Umbilical cord (tissue), 2 donors: ENCODE measurements at places on chromosomes 1 and 21. TPM values are rescaled to one million over a fixed set of nuclear protein-coding genes. Genes with fewer than 3 reads are reported as not detected.

- DNase-seq = no peak
Measured at GRCh38 chr1:246680696-246681130, 43.5 kb upstream of the SCCPDH start.

The FALEC gene
- not detected for total RNA-seq

- DNase-seq = peak; percentile 52
Measured at GRCh38 chr21:22223385-22223784, 1225.2 kb downstream of the NCAM2 start.

The IFNLR1 gene
- total RNA-seq = 5.3 TPM

DNA sequence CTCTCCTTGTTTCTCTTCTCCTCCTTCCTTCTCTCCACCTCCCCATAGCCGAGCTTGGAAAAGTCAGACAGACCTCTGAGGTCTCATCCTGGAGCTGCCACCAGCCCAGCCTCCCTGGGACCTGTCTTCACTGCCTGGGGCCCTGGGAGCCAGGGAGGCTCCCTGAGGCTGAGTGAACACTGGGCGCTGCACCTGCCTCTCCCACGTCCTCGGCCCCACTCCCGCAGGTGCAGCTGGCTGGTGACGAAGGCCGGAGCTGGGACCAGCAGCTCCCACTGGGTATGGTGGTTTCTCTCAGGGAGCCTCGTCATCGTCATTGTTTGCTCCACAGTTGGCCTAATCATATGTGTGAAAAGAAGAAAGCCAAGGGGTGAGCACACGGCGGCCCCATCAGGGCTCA is 5.3 kb downstream of the TNFRSF14 start:
- DNase-seq = no peak

DNA sequence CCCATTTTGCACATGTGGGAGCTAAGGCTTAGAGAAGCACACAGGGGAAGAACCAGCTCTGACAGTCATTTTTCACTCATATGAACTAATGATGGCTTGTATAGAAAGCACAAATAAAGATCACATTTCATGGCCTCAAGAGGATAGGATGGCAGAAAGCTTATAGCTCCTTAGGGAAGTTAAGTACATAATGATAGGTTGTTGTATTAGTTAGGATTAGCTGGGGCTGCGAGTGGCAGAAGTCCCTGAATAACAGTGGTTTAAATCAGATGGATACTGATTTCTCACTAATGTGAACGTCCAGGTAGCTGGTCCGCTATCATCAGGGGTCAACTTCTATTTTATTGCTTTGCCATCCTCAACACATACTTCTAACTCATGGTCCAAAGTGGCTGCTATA is 284.0 kb downstream of the RPS6KC1 start:
- DNase-seq = no peak

- DNase-seq = peak; percentile 67
Measured at GRCh38 chr1:21175324-21175669, 1.4 kb downstream of the EIF4G3 start.

- no peak for DNase-seq
Measured at GRCh38 chr1:241730031-241730430, 78.0 kb downstream of the WDR64 start.

GRCh38 chr1:165912638-165913037 is 85.2 kb downstream of the UCK2 start:
- DNase-seq = no peak

DNA sequence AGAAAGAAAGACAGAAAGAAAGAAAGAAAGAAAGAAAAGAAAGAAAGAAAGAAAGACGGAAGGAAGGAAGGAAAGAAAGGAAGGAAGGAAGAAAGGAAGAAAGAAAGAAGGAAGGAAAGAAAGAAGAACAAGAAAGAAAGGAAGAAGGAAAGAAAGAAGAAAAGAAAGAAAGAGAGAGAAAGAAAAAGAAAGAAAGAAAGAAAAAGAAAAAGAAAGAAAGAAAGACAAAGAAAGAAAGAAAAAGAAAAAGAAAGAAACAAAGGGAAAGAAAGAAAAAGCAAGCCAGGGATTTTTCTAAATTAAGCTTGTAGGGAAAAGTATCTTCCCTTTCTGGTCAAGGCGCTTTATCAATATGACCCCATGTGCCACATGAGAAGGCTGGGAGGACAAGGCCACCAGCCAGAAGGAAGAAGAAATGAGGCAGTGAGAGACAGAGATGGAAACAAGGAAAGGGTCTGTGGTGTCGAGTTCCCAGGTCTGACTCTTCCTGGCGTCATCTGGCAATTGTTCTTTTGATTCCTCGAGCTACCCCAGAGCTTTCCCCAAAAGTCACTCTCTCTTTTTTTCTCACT is 88.4 kb upstream of the LPGAT1 start:
- DNase-seq = no peak

The EIF3I gene
- 125 TPM for total RNA-seq

- DNase-seq = no peak
Measured at GRCh38 chr1:200912737-200913407, 18.2 kb downstream of the INAVA start.

The ZBTB37 gene
- total RNA-seq = 14.9 TPM

DNA sequence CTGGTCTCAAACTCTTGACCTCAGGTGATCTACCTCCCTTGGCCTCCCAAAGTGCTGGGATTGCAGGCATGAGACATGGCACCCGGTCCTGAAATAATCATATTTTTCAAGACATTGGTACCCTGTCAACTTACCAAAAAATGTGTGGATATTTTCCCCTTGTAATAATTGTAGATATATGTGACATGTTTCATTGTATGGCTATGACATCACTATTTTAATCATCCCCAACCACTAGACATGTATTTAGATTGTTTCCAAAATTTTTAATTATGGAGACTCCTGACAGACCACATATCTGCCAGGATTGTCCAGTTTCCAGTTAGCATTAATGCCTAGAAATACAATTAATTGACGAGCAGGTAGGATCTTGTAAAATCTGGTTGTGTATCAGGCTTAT is 96.7 kb upstream of the NEGR1 start:
- DNase-seq = no peak

DNA sequence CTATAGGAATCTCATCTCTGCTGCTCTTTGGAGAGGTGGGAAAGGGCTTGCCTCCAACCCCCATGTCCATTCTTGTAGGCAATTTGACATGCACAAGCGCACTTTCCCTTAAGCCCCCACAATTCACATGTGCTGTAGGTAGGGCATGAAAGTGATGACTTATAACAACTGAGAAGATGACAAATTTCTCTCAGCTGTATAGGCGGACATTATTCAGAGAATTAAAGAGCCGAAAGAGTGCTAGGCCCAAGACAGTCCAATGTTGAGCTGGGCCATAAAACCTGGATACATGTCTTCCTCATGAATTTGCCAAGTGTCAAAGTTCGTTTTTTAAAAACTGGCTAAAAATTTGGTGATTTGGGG is 106.3 kb upstream of the LYPLAL1 start:
- DNase-seq = no peak

- no peak for DNase-seq
Measured at GRCh38 chr1:95085376-95085775, 12.6 kb upstream of the ALG14 start.

The SEC16B gene
- total RNA-seq = 9.6 TPM

GRCh38 chr1:211695135-211695816 is 19.9 kb upstream of the NEK2 start:
- DNase-seq = no peak

The NCAM2 gene
- total RNA-seq = 11.1 TPM

- DNase-seq = no peak
Measured at GRCh38 chr1:21152423-21153100, 24.1 kb downstream of the EIF4G3 start.

The SLC9A1 gene
- total RNA-seq = 1.4 TPM

The ETV3L gene
- total RNA-seq = not detected

DNA sequence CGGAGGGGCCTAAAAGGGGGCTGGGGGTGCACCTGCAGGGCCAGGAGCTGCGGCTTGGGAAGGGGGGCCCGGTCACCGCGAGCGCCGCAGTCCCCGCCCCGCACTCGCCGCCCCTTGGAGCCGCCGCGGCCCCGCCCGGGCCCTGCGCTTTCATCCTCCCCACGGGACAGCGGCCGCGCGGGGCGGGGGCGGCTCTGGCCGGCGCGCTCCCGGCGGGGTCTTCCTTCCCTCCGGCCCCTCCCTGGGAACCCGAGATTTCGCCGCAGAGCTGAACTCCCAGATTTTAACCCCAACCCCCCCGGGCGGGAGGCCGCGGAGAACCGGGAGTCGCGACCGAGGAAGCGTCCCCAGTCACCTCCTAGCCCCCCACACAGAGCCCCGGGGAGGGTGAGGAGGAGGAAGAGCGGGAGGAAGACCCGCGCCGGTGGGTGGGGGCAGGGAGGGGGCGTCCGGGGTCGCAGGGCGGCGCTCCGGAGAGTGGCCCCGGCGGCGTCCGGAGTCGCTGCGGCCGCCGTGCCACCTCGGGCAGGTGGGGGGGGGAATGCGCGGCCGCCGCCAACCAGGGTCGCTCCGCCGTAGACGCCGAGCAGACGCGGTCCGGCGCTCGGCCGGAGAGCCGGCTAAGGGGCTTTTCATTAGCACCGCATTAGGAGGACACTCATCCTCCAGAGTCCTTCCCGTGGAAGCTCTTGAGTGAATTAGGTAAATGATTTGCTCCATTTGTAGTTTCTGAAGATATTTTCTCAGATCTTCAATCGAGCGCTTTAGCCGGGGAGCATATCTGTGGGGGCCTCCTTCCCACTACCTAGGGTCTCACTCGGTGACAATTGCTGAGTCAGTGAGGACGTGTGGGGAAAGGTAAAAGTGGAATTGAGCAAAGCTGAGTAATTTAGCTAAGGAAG is 31.6 kb upstream of the NFIA start:
- no peak for DNase-seq

The OR2T2 gene
- not detected for total RNA-seq

DNA sequence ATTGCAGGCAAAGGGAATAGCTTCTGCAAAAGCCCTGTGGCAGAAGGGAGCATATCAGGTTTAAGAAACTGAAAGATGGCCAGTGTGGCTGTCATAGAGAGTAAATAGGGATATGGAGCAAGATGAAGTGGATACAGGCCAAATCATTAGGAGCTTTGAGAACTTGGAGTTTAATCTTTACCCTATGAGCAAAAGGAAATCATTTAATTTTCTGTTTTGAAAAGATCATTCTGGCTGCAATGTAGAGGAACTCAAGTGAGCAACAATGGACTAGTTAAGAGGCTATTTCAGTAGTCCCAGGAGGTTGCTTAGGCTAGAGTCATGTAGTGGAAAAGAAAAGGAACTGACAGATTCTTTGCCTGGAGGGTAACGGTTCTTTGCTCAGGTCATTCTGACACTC is 47.2 kb downstream of the RAP1A start:
- no peak for DNase-seq

DNA sequence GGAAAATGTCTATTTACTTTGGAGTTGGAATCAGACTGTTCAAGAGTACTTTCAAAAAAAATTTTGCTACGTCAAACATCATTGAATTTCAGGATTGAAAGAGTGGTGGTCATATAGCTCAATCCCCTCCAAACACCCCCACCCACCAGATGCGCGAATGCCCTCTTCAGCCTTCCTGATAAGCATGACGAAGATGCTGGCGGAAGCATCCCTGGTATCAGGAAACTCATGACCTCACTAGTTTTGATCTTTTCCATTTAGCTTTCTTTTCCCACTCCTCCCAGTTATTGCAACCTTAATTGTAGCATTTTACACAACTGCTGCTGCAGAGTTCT is 104.4 kb downstream of the LEPR start:
- no peak for DNase-seq

The FAM163A gene
- 3.6 TPM for total RNA-seq

GRCh38 chr1:34843392-34844251 is 15.9 kb downstream of the SMIM12 start:
- no peak for DNase-seq

DNA sequence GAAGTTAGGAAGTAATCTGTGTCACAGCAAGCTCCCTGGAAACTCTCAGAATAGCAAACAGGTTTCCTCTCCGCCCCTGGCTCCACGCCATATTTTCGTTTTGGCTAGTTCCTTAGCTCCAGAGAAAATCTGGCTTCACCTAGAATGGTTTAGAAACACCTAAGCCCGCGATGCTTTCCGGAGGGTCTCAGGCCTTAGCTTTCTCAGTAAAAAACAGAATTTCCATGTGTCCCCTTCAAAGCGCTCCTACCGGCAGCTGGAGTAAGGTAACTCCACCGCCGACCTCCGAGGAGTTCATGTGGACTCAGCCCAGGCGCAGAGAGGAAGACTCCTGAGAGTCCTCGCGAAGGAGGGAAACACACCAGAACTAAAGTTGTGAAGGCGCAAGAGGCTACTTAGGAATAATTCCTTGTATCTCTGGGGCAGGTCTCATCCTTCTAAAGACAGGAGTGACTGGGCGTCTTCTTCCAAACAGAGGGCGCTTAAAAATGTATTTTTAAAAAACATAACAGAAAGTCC is 406 bp downstream of the KIAA0040 start:
- DNase-seq = peak; percentile 32

The SPRR1A gene
- total RNA-seq = not detected

The OR4F29 gene
- total RNA-seq = not detected

DNA sequence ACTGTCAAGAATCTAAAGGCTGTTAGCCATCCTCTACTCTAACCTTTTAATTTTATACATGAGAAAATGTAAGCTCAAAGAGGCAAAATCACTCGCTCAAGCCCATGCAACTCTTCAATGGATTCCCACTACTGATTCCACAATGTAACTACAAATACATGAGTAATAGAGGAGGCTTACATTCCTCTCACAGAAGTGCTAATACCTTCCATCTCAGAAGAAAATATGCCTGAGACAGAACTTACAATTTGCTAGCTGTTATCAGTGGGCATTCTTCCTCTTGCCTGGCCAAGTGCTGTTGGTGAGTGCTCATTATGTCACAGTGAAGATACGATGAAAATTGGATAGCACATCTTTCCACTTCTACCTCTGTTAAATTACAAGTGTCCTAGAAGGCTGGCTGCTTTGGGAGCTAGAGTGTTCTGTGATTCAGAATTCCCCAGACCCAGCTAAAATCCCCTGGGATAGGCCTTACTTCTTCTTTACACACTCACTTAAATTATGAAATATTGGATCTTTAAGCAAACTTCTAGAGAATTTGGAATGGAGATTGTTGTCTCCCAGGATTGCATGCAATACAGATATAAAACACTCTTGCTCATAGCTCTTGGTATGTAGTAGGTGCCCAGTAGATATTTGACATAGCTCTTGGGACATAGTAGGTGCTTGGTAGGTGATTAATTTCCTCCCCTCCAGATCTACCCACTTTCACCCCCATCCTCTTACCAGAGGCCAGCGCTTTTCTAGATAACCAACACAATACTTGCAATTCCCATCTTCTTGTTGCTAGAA is 24.1 kb downstream of the BCL9 start:
- DNase-seq = no peak

The FCAMR gene
- 2.2 TPM for total RNA-seq

DNA sequence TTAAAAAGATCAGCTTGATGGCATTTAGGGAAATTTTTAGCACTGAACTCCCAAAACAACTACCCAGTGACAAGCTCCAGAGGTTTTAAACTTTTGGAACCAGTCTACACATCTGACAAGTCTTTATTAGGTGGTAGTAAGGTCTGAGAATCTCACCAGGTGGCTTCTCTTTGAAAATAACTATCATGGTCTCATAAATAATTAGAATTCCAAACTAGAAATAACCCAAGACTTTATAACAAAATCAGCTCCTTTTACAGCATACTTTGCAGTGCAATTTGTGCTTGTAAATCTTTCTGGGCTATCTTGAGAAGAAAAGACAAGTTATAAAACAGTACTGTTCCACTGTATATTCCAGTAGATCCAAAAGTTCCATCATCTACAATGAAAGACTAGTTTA is 108.7 kb downstream of the LTN1 start:
- DNase-seq = peak; percentile 19
